DMS153 (cell line): ENCODE measurements at places on chromosomes 2 and 18.

DNA sequence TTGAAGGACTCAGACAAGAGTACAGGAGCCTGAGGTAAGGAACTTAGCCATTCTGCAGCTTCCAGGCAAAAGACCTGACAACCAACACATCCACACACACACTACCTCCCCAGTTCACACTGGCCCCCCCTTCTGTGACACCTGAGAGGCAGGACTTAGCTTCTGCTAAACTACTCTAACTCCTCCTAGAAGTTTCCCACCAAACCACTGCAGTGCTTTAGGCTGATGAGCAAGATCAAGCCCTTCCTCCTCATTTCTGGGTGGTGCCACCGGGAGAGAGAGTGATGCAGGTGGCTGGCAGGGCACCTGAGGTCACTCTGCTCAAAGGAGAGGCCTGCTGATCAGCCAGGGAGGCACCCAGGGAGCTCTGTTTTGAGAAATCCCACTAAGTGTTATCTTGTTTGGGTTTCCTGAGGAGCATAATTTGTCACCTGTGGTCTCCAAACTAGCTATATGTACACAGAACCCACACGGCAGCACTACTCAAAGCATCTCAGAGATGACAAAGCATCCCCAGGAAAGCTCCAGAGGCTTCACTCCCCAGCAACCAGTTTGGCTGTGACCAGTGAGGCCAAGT is 188.4 kb downstream of the MYO5B start:
- no peak for DNase-seq

- DNase-seq = no peak
These were observed 23.1 kb upstream of the ALKAL2 start for GRCh38 chr2:310994-311393.

DNA sequence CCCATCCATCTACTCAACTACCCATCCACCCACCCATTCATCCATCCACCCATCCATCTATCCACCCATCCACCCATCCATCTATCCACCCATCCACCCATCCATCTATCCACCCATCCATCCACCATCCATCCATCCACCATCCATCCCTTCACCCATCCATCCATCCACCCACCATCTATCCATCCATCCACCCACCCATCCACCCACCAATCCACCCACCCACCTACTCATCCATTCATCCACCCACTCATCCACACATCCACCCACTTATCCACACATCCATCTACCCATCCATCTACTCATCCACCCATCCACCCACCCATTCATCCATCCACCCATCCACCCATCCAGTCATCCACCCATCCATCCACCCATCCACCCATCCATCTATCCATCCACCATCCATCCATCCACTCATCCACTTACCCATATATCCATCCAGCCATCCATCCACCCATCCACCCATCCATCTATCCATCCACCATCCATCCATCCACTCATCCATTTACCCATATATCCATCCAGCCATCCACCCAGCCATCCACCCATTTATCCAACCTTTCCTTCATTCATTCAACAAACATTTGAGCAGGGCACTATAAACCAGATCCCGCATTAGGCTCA is 2.1 kb upstream of the NGEF start:
- no peak for DNase-seq

- DNase-seq = no peak
These were observed 33.6 kb downstream of the MROH2A start for GRCh38 chr2:233811732-233812131.

GRCh38 chr18:13018374-13018773 is 27.2 kb downstream of the CEP192 start:
- no peak for DNase-seq

DNA sequence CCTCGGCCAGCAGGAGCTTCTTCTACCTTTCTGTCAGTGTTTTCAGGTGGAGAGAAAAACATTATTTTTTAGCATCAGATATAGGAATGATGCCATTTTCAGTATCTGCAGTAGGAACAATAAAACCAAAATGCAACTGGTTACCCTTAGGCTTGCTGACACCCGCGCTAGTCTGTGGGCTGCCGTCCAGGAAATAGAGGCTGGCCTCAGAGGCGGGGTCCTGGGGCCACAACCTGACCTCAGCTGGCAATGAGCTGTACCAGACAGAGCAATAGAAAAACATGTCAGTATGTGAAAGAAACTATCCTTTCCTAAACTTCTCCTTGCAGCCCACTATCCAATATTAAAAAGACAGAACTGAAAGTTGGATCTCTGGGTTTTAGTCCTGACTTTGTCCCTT is 4.6 kb upstream of the ST6GAL2 start:
- no peak for DNase-seq

- DNase-seq = no peak
These were observed 335.1 kb upstream of the SKOR2 start for GRCh38 chr18:47586418-47587070.

- DNase-seq = no peak
These were observed 104.5 kb upstream of the UGP2 start for GRCh38 chr2:63737081-63737751.

DNA sequence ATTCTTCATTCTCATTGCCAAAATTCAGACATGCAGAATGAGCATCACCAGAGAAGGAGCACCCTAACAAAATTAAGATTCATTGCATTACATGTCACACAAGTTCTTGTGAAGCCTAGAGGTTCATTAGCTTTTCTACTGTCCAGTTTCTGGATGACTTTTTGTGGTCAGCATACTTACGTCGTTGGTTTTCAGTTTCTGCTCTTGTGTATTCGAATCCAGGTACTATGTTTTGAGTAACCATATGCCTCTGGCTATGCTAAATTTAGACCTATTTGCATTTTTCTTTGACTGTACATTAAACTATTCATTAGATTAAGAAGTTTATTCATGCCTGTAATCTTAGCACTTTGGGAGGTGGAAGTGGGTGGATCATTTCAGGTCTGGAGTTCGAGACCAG is 251.3 kb downstream of the PARD3B start:
- no peak for DNase-seq

GRCh38 chr2:215684448-215685237 is 248.8 kb upstream of the FN1 start:
- DNase-seq = no peak

- peak; percentile 67 for DNase-seq
These were observed 582.2 kb upstream of the DDX18 start for GRCh38 chr2:117232305-117232704.

DNA sequence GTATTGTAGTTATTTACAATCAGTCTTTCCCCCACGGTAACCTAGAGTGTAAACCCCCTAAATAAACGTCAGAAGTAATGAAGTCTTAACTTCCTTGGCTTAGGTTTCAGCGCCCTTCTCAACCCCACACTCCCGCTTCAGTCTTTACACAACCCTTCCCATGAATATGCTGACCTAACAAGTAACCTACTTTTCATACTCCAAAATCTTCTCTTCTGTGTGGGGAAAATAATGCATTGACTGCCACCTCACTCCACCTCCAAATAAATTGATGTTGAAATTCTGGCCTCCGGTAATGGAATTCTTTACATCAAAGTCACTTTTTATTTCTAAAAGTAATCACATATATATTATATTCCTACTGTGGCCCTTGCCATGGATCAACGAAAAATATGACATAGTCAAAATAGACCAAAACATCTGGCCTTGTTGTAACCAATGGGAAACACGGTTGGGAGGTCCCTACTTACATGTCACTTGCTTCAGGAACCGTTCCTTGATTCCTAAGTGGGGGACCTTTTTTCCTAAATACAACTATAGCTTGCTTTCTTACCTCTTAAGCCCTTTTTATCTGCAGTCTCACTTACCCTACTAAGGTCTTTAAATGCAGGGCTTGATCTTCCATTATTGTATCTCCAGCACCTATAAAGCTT is 961 bp downstream of the GEN1 start:
- no peak for DNase-seq

GRCh38 chr2:171208657-171209056 is 48.0 kb upstream of the TLK1 start:
- no peak for DNase-seq

DNA sequence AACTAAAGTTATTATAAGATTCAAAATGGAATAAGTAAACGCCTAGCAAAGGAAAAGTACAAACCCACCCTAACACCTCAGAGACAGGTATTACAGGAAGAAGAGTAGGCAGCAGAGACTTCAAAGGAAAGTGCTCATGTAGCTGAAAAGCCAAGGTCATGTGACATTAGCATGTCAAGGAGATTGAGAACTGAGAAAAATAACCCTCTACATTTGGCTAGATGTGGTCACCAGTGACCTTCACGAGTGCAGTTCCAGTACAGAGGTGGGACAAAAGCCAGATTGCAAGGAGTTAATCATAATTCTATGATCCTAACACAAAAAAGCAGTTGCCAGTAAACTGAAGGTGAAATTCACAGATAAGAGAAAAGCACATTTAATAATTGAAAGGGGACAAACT is 252.7 kb downstream of the ZEB2 start:
- DNase-seq = no peak

- DNase-seq = peak; percentile 26
These were observed 330.9 kb downstream of the DCC start for GRCh38 chr18:52670896-52671295.

GRCh38 chr18:57998461-57998860 is 45.6 kb upstream of the NEDD4L start:
- DNase-seq = no peak

GRCh38 chr18:79478484-79479115 is 82.9 kb downstream of the NFATC1 start:
- no peak for DNase-seq

DNA sequence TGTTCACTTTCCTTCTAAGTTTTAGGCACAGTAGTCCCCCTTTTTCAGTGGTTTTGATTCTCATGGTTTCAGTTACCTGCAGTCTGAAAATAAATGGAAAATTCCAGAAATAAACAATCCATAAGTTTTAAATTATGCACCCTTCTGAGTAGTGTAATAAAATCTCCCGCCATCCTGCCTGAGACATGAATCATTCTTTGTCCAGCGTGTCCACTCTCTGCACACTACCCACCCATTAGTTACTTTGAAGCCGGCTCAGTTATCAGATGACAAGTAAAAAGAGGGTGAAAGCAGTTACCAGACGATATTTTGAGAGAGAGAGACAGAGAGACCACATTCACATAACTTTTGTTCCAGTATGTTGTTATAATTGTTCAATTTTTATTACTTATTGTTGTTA is 400.5 kb downstream of the TMX3 start:
- no peak for DNase-seq

- no peak for DNase-seq
These were observed 27.4 kb upstream of the SAG start for GRCh38 chr2:233280114-233280693.

GRCh38 chr2:191965733-191966132 is 118.8 kb upstream of the CAVIN2 start:
- DNase-seq = no peak

DNA sequence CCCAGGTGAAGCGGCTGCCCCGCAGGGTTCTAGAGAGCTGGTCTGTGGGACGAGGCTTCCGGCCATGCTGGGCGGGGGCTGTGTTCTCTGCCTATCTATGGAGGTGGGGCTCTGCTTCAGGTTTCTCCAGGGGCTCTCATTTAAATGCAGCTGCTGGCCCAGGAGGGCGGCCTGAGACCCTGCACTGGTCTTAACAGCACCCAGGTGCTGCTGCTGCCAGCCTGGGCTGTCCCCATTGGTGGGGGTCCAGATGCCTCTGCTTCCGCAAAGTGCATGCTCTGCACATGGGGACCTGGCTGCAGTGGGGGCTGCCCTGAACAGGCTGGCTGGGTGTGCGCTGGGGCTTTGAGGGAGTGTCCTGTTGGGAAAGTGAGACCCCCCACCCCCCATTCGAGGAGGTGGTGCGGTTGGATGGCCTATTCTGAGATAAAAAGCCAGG is 29.7 kb upstream of the ALLC start:
- DNase-seq = no peak

- DNase-seq = no peak
These were observed 8.1 kb upstream of the SOS1 start for GRCh38 chr2:39128919-39129391.

DNA sequence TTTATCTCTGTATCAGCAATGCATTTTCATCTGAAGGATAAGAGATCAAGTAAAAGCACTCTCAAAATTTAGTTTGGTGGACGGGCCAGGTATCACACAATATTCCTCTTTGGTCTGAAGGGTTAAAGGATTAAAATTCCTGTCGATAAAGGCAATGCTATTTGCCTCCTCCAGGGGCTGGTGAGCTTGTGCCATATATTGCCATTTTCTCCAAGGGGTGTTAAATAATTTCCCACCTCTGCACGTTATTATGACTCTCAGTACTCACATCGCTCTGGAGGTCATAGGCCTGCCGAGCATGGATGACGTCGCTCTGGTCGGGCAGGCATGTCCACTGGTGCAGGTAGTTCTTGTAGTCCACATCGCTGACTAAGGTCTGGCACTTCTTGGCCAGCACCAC is 94.2 kb downstream of the NEB start:
- DNase-seq = no peak

DNA sequence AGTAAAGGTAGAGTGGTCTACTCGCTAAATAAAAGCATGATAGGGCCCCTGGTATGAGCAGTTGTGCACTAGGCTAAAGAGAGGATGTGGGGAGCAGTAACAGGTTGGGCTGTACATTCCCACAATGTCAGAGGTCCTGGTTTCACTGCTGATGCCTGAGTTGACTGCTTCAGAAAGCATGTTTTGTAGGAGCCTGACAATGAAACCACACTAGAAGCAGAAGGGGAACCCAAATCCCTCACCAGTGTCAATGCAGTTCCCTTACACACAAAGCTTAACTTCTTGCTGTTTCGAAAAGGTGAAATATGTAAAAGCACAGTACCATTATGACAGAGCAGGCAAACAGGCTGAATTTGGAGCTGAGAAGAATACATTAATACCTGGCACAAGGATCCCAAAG is 291.7 kb upstream of the KYNU start:
- DNase-seq = no peak

- DNase-seq = peak; percentile 80
These were observed 14.6 kb upstream of the LAPTM4A start for GRCh38 chr2:20065885-20066602.

- no peak for DNase-seq
These were observed 634 bp downstream of the CREB1 start for GRCh38 chr2:207530160-207531031.

DNA sequence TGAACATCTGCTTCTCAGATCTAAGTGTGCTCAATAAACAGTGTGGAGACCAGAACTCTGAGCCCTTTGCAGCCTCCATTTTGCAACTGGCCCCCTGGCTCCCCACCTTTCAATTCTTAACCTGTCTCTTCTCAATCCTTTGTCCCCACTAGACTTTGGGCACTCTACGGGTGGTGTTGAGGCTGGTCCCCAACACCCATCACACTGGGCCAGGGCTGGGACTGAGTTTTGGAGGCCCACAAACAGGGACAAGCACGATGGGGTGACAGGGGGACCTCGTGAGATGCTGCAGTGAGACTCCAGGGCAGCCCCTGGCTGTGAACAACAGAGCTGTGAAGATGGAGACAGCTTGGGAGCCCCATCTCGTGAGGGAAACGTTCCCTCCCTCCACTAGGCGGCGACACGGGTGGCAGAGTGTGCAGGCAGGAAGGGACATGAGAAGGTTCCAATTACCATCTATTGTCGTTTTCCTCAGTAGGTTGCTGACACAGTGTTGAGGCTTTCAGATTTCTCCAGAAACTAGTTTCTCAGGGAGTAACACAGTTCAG is 1.2 kb downstream of the ANKMY1 start:
- DNase-seq = no peak

DNA sequence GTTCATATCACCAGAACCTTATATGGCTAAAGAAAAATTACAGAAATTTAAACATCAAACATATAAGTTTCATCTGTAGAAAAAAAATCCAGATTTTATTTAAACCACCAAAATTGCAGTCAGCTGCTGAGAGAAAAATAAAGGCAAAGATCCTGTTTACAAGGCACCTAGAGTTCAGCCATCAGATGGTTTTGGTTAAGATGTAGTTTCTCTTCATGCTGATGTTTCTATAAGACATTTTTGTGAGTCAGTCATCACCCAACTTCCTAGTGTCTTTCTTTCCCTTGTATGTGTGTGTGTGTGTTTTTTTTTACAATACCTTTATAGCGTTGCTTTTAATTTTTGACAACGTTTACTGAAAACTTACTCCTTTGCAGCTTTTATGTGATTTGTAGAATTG is 26.1 kb upstream of the MMADHC start:
- no peak for DNase-seq
